Effector memory CD4-positive, alpha-beta T cell (primary cell): ENCODE measurements at places on chromosomes 7 and 10.

- no peak for DNase-seq
These were observed 93.1 kb upstream of the SLC26A5 start for GRCh38 chr7:103538964-103539709.

DNA sequence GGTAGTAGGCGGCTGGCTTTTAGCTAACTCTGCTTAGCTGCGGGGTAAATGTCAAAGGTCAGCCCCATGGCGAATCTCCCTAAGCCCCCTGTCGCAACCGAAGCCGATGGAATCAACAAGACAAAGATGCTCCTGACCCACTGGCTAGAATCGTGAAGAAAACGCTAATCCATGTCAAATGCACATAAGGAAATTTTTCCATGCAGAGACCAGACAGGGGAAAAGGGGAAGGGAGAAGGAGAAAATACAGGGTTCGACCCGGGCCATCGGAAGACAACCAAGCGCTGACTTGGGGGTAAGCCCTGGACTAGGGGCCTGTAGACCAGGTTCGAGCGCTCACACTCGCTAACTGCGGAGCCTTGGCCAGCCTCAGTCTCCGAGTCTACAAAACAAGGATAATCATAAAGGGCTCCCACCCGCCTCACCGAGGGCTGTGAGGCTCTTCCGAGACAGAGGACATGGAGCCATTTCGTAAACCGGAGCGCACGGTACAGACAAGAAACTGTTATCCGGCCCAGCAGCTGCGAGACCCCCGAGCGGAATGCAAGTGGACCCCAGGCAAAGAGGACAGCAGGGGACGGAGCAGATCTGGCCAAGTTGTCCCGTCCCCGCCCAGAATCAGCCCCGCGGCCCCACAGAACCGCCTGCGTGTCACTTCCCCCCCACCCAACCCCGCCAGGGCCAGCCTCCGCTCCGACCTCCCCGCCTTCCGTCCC, 507 bp downstream of the SAR1A start:
- no peak for DNase-seq

DNA sequence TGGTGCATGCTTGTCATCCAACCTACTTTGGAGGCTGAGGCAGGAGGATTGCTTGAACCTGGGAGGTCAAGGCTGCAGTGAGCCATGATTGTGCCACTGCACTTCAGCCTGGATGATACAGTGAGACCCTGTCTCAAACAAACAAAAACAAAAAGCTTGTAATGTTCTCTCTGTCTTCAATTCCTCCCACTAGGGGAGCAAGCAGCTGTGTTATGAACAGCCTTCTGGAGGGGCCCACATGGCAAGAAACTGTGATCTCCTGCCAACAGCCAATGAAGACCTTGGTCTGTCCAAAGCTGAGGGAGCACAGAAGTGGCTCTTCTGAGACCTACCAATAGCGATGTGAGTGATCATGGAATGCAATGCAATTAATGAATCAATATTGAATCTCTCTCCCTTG, 229.2 kb downstream of the SEC23IP start:
- DNase-seq, result no peak

GRCh38 chr10:103416436-103417147, 20.2 kb downstream of the PDCD11 start:
- DNase-seq, result peak; percentile 60

GRCh38 chr7:127666602-127667001, 14.6 kb downstream of the SND1 start:
- DNase-seq, result no peak
